ENCODE measurements at places on chromosomes 1 and 21. TPM values are rescaled to one million over a fixed set of nuclear protein-coding genes. Genes with fewer than 3 reads are reported as not detected.

DNA sequence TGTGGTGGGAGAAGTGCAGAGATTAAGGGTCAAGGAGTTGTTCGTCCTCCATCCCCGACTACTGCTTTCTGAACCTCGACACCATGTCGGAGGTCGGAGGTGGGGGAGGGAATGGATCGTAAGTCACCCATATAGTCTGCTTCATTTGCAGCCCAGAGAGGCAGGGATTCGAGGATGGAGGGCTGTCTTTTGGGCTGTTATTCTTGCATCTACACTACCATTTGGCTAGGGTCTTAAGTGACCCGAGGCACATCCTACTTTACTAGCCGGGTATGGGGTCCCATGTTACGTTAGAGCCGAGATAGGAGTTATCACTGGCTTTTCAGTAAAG lies 578 bp downstream of the USP21 start:
- no peak for DNase-seq

- no peak for DNase-seq
Measured at GRCh38 chr1:168303716-168304540, 23.3 kb downstream of the TBX19 start.

MYOG gene
- polyA plus RNA-seq: 0.10 TPM

TMED5 gene
- polyA plus RNA-seq: 101 TPM

GRCh38 chr21:36369064-36369685 lies 16.0 kb upstream of the CHAF1B start:
- DNase-seq: no peak

DNA sequence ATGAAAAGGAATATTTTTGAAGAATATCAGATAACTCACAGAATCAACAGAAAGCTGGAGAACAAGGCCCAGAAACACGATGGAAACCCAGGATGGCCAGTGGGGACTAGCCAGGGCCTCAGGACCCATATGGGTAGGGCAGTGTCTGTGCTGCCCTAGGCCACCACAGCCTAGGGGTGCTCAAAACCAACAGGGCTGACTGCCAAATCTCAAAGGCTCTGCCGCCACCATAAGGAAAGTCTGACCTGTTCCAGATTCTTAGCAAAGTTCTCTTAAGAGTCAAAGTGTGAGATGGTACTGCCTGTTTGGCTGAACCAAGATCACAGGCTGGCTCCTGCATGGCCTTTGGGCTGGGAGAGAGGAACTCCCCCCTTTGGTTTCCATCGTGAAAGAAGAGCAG lies 164.7 kb upstream of the CTTNBP2NL start:
- DNase-seq: no peak

DNA sequence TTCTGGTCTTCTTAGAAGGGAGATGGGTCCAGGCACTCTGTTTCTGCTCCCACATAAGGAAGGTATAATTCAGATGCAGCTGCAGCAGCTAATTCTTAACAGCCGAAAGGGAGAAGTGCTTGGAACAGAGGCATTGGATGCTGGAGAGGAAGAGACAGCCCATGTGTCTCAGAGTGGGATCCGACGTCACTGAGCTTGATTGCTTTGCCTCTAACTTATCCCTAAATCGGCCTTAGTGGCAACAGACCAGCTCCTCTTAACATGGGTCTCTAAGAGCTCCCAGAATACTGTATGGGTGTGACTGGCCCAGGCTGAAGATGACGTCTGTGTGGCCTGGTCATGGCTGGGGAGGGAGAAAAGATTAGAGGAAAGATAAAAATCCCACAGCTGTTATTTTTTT lies 40.7 kb upstream of the KCND3 start:
- DNase-seq: no peak

GPR61 gene
- 0.23 TPM for polyA plus RNA-seq

ATP1A4 gene
- 0.37 TPM for polyA plus RNA-seq

- DNase-seq: no peak
Measured at GRCh38 chr1:42266253-42267135, 68.5 kb downstream of the FOXJ3 start.

ITLN2 gene
- polyA plus RNA-seq: not detected

ZFP69 gene
- 7.6 TPM for polyA plus RNA-seq

GRCh38 chr1:167996266-167996665 lies 59.4 kb upstream of the MPC2 start:
- no peak for DNase-seq

DNA sequence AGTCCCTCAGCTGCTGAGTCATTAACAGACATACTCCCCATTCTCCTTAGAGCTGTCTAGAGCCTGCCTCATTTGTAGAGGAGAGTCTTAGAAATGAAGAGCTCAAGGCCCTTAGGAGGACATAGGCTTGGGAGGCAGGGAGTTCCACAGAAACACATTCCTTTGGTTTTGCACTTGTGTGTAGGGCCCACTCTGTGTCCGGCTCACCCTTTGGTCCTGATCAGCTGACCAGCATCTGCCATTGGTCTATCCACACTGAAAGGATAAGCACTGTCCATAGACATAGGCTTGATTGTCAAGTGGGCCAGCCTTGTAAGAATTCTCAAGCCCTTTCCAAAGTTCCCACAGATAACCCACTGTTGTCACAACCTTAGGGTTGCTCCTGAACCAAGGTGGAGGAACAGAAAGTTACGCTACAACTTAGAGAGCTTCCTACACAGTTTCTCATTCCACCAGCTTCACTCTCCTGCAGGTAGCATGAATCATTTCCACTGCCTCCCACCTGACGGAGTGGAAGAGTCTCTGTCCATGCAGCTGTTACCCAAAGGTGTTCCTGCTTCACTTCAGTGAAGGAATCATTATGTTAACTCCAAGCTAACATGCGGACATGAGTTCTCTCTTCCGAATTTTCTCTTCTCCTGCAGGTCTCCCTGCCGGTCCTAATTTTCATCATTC lies 96.1 kb downstream of the TNFSF18 start:
- DNase-seq: no peak

GUCA2B gene
- not detected for polyA plus RNA-seq

DNA sequence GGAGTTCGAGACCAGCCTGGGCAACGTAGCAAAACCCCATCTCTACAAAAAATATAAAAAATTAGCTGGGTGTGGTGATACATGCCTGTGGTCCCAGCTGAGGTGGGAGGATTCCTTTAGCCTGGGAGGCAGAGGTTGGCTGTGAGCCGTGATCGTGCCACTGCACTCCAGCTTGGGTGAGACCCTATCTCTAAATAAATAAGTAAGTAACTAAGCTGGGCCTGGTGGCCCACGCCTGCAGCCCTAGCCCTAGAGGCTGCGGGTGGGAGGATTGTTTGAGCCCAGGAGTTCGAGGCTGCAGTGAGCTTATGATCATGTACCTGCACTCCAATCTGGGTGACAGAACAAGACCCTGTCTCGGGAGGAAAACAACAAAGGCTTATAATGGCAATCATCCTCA lies 4.6 kb downstream of the CLIC4 start:
- no peak for DNase-seq

DNA sequence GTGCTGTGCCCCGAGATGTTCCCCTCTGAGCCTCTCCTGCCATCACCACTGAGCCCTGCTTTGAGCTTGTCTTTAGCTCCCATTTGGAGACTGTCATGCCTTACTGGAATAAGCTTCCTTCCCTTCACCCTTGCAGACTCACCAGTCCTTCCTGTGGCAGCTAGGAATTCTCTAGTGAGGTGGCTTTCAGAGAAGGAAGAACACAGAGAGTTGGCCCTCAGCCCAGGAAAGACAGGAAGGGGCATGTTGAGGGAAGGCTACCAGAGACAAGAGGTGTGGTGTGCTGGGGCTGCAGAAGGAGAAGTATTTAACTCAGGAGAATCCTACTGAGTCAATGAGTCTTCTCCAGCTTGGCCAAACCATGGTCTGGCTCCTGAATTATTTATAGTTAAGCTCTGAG lies 76.3 kb downstream of the UCK2 start:
- no peak for DNase-seq

PIK3C2B gene
- 17.3 TPM for polyA plus RNA-seq

- no peak for DNase-seq
Measured at GRCh38 chr21:14833666-14834351, 231.0 kb downstream of the NRIP1 start.

GRCh38 chr21:34865400-34866241 lies 183.5 kb downstream of the RUNX1 start:
- DNase-seq: no peak

SLC39A1 gene
- polyA plus RNA-seq: 81.6 TPM

GRCh38 chr21:46119144-46119636 lies 21.3 kb downstream of the COL6A2 start:
- no peak for DNase-seq

CHAF1B gene
- polyA plus RNA-seq: 9.4 TPM

DNA sequence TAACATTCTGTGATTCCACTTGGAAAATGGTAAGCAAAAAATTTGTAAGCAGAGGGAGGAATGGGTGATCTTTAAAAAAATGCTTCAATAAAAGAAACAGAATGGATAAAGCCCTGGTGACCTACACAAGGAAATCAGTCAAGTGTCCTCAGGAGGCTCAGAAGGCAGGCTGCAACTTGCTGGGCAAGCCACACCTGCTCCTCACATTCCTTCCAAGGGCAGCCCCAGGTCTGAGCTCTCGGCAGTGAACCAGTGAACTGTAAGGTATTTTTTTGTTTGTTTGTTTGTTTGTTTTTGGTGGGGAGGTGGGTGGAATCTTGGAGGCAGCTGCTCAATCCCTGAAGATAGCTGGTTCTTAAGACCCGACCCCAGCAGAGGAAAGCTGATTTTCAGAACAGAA lies 4.4 kb downstream of the TACSTD2 start:
- DNase-seq: no peak

DBT gene
- 14.4 TPM for polyA plus RNA-seq

DNA sequence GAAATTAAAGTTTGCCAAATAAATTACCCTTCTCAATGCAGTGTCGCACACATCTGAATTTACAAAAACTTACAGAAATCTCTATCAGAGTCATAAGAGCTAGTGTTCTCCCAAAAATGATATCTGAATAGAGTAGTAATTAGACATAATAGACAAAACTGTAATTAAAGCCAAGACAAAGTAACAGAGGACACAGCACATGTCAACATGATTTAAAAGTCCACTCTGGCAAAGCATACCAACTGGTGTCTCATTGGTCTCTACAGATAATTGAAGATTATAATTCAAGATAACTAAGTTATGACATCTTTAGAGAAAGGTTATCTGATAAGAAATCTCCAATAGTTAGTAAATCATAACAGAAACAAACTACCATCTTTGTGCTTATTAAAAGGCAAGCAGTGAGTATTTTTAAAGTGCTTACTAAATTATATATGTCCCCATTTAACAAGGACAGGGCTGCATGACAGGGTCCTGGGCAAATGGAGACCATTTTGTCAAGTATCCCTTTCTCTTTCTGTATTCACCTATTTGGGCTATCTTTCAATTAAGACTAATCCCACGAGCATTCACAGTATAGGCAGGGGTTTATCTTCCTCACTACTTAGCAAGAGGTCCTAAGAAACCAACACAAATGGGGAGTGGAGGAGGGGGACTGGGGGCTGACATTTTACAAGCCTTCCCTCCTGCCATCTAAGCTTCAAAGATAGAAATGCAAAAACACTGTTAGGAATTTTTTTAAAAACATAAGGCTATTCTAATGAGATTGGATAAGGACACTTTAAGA lies 26.0 kb downstream of the PTP4A2 start:
- no peak for DNase-seq

- no peak for DNase-seq
Measured at GRCh38 chr1:245310571-245311531, 156.1 kb downstream of the KIF26B start.

PEA15 gene
- polyA plus RNA-seq: 142 TPM

DNA sequence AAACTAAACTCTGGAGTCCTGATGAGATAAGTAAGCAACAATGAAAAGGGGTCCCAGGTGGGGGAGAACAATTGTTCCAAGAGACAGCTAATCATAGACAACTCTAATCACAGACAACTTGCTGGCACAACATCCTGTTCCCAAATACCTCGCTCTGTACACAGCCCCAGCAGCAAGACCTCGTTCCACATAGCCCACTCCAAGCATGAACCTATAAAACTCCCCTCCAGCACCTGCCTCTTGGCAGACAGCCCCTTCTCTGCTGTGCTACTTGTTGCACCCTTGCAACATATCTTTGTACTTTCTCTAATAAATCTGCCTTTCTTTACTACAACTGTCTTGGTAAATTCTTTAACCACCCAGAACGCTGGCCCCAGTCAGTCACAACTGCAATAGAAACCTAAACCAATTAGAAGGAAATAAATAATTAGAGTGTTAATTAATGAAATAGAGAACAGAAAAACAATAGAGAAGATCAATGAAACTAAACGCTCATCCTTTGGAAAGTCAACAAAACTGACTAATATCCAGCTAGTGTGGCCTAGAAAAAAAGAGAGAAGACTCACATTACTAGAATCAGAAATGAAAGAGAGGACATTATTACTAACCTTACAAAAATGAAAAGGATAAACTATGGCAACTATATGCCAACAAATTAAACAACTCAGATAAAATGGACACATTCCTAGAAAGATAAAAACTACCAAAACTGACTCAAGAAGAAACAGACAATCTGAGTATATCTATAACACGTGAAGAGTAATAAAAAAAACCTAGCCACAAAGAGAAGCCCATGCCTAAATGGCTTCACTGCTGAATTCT lies 36.1 kb downstream of the LRRC40 start:
- DNase-seq: no peak

GRCh38 chr1:8004113-8004802 lies 21.9 kb downstream of the ERRFI1 start:
- DNase-seq: no peak

- DNase-seq: no peak
Measured at GRCh38 chr1:163796394-163796821, 474.7 kb downstream of the NUF2 start.

- no peak for DNase-seq
Measured at GRCh38 chr21:38354746-38355145, 98.0 kb downstream of the KCNJ15 start.

DNA sequence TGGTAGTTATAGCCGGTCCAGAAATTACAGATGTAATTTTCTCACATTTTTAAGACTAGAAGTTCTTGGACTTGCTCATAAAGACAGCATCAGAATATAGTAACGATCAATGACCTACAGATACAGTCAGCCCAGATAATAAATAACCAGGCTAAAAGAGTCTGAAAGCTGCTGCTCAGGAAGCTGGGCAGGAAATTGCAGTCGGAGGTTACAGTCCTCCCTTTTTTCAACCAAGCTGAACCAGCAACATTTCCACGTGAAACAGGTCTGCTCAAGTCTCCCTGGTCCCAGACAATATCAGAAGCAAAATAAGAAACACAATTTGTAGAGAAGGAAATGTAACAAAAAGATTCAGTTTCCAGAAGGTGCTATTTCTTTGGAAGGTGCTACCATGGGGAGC lies 457.4 kb downstream of the SIPA1L2 start:
- DNase-seq: no peak

GJA8 gene
- not detected for polyA plus RNA-seq

Data from left renal pelvis (tissue), 4 donors.